Tibial nerve (tissue), 4 donors: ENCODE measurements at places on chromosomes 12 and 14. TPM values are rescaled to one million over a fixed set of nuclear protein-coding genes. Genes with fewer than 3 reads are reported as not detected.

The OR4K17 gene
- total RNA-seq = not detected

The SLC39A9 gene
- 68.4 TPM for total RNA-seq

The PTMS gene
- 225 TPM for total RNA-seq

The ANKS1B gene
- 38.4 TPM for total RNA-seq

The TAPBPL gene
- 21.9 TPM for total RNA-seq

The ZNF84 gene
- 26.6 TPM for total RNA-seq

The C14orf39 gene
- total RNA-seq = not detected

The IL26 gene
- not detected for total RNA-seq

The GLTP gene
- total RNA-seq = 71.7 TPM

The TIMELESS gene
- total RNA-seq = 5.1 TPM

The ATXN2 gene
- total RNA-seq = 61.1 TPM

The PTGR2 gene
- 9.4 TPM for total RNA-seq

The IGFBP6 gene
- 8,473 TPM for total RNA-seq

The KRT6C gene
- total RNA-seq = not detected

The MDM2 gene
- 86.7 TPM for total RNA-seq

The LBHD2 gene
- not detected for total RNA-seq

The SPRYD4 gene
- 2.5 TPM for total RNA-seq

The CTSG gene
- 1.3 TPM for total RNA-seq

The BMAL2 gene
- 2.4 TPM for total RNA-seq

The RND1 gene
- not detected for total RNA-seq

The WNT1 gene
- total RNA-seq = not detected

The TAS2R8 gene
- not detected for total RNA-seq

The KRT4 gene
- total RNA-seq = not detected

The DBX2 gene
- not detected for total RNA-seq

The E2F7 gene
- not detected for total RNA-seq

The YY1 gene
- total RNA-seq = 60.3 TPM

The NGDN gene
- total RNA-seq = 36.3 TPM

The PLEKHG7 gene
- 1.6 TPM for total RNA-seq

The CCDC184 gene
- 2.1 TPM for total RNA-seq

The SCNN1A gene
- total RNA-seq = 15.9 TPM

The R3HDM2 gene
- total RNA-seq = 51.9 TPM

The INSM2 gene
- not detected for total RNA-seq

The TRPV4 gene
- 0.42 TPM for total RNA-seq

The KCNMB4 gene
- 31.8 TPM for total RNA-seq

The CMA1 gene
- total RNA-seq = not detected
